NCI-H774 (cell line): ENCODE measurements at places on chromosomes 4 and X.
A peak's percentile ranks its signal among the peaks of the same experiment; 100 is the strongest.

DNA sequence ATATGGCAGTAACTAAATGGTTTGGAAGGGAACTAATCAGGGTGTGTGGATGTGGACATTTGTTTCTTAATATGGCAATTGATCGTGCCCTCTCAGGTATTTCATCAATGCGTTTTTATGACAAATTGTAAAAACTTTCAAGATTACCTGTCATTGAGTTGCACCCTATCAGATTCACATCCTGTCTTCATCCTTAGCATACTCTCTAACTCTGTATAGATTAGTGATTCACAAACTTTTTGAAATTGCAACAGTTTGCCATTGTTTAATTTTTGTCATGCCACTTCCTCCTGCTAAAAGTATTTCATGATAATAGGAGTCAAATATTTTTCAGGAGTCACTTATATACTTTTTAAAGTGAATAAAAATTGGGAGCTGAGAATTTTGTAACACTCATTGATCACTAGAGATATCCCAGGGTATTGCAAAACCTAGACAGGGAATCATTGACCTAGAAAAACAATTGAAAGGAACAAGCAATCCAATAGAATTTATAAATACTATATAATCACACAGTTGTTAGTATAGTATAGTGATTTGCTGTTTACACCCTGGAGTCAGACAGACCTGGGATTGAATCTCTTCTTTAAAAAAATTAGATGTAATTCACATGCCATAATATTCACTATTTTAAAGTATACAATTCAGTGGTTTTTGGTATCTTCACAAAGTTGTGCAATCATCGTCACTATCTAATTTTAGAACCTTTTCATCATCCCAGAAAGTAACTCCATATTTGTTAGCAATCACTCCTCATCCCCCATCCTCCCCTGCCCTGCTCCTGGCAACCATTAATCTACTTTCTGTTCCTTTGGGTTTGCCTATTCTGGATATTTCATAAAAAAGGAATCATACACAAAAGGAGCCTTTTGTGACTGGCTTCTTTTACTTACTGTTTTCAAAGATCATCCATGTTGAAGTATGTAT is 8.9 kb downstream of the MID2 start:
- DNase-seq: no peak

GRCh38 chr4:144336633-144337032 is 196.1 kb upstream of the GYPA start:
- no peak for DNase-seq

GRCh38 chr4:121551271-121551670 is 145.5 kb downstream of the ANXA5 start:
- no peak for DNase-seq

- peak; percentile 13 for DNase-seq
Measured at GRCh38 chr4:76748649-76749048, 149.3 kb downstream of the SOWAHB start.

GRCh38 chrX:82230013-82230412 is 1028.1 kb downstream of the SH3BGRL start:
- DNase-seq: no peak

- no peak for DNase-seq
Measured at GRCh38 chr4:103923551-103923950, 203.8 kb upstream of the TACR3 start.

GRCh38 chr4:128596853-128597252 is 212.6 kb upstream of the JADE1 start:
- DNase-seq: no peak

DNA sequence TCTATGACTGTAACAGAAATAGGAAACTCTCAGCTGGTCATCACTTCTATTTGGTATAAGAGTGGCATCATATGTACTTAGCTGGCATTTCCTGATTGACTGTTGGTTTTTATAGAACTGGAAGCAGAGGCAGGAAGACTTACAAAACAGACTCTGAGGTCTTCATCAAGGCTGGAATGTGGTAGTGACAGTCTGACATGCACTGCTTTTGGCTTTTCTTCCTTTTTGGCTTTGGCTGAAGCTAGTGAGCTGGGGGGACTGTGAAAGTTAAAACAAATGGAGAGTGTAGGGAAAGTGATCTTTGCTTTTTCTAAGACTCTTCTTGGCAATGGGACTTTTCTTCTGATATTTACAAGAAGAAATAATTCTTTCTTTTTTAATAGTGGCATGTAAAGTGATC is 121.1 kb upstream of the SLC4A4 start:
- DNase-seq: no peak

GRCh38 chr4:146545102-146545501 is 23.4 kb upstream of the SLC10A7 start:
- DNase-seq: no peak

DNA sequence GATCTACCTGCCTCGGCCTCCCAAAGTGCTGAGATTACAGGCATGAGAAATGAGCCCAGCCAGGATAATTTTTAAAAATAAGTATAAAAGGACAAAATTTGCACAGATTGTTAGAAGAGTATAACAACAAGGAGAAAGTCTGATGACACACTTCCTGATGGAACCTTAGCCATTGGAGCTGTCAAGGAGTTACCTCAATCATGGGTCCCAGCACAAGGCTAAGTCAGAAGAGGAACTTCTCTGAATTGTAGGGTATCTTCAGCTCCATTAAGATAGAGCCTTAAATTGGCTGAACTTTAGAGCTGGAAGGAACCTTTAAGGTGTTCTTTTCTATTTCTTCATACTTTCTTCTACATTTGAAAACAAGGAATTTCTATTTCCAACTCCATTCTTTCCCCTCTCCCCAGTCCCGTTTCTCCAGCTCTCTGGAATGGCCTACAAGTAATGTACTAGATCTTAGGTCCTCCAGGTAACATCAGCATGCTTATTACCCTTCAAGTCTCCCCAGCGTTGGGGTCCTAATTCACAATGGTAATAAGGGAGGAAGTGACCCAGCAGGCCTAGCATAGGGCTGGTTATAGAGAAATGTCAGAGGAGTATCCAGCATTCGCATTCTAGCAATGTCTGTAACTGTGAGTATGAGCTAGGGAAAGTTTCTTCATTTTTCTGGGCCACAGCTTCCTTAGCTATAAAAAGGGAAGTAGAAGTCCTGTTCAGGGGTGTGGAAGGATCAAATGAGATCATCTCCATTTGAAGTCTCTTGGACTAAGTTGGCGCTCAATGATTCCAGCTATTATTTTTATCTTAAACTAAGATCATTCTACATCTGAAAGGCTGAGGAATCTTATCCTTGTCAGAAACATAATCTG is 18.5 kb upstream of the RBPJ start:
- no peak for DNase-seq

- DNase-seq: no peak
Measured at GRCh38 chr4:139188648-139189416, 11.8 kb upstream of the ELF2 start.

- no peak for DNase-seq
Measured at GRCh38 chr4:2322841-2323240, 60.9 kb upstream of the MXD4 start.

DNA sequence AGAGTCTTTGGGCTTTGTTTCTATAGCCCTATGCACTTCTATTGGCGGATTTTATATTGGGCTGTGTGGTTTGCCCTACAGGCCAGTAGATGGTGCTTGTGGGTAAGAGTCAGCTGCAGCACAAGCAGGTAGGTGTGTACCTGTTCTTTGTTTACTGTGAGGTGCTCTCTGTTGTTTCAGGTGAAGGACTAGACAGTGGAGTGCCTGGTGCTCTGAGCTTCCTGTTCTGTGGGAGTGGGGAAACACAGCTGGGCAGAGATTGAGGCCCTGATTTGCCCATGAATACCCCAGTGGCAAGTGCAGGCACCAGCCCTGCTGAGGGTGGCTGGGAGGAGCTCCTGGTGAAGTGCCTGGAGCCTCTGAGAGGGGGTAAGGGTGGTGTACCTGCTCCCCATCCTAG is 26.3 kb upstream of the UCP1 start:
- no peak for DNase-seq

GRCh38 chr4:749698-750666 is 44.4 kb downstream of the PCGF3 start:
- DNase-seq: no peak

DNA sequence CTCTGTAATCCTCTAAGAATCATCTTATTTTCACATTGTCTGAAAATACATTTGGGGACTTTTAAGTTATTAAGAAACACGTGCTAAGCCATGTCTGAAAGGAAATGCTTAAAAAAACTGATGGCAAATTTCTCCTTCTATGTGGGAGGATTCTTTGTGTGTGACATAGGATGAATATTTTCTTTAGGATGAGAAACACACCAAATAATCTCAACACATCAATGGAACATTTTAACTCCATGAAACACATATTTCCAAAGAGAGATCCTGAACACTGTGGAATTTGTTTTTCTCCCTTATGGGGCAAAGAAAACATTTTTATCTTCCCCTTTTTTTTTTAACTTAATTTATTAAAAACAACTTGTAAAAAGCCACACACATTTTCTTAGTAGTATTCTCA is 153.8 kb upstream of the ANKRD50 start:
- no peak for DNase-seq

- DNase-seq: no peak
Measured at GRCh38 chr4:88276952-88277710, 7.2 kb downstream of the PPM1K start.

DNA sequence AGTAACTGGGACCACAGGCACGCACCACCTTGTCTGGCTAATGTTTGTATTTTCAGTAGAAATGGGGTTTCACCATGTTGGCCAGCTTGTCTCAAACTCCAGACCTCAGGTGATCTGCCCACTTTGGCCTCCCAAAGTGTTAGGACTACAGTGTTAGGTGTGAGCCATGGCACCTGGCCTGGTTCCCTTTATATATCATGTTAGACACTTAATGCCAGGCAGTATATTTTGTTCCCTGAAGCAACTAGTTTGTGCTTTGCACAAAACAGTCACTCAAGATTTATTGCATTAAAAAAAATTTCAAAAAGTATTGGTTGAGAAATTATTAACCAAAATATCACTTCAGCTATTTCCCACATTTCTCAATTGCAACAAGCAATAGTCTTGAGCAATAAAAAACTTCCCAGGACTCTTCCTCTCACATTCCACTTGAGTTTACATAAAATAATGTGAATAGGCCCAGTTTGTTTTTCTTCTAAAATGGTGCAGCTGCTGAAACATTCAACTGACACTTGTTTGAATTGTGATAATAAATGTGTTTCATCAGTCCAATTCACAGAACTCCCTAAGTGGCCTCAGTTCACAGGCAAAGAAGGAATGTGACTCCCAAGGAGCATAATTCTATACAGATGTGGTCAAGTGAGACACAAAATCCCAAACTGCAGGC is 22.7 kb downstream of the CXCL1 start:
- DNase-seq: no peak

DNA sequence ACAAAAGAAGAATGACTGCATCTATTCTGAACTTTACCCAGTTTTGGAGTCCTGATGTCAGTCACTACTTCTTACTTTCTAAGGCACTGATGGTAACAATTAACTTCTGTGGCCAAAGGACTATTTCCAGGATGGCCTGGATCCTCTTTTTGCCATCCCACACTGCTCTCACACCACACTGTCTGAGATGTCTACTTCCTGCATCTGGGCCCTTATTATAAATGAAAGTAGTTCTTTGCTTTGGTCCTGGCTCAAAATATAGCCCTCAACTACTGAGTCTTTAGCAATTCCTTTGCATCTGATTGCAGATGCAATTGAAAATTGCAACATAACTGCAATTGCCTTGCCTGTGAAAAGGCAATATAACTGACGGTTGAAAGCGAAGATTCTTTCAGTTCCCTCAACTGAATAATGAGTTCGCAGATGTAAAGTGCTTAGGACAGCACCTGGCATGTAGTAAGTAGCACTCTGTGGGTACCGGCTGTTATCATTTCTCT is 44.2 kb downstream of the COQ2 start:
- DNase-seq: no peak

- DNase-seq: no peak
Measured at GRCh38 chrX:113412106-113412505, 571.5 kb upstream of the AMOT start.

DNA sequence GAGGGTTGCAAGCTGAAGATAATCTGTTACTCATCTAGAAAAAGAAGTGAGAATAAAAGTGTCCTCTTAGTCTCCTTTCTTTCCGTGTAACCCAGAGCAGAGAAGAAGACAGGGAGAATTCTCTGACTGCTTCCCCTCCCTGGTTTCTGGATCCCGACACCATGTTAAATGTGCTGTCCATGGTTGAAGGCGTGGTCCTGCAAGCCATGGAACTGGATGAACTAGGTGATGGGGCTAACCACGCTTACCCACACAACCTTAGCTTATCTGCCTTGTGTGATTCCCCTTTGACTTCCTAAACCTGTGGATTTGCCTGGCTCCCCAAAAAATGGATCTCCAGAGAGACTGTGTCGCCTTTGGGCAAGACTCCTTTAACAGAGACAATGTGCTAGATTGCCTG is 907.6 kb downstream of the FSTL5 start:
- DNase-seq: no peak

GRCh38 chrX:1700757-1701156 is 85.9 kb downstream of the ASMT start:
- DNase-seq: no peak

GRCh38 chr4:85126991-85127591 is 160.6 kb upstream of the WDFY3 start:
- no peak for DNase-seq

- no peak for DNase-seq
Measured at GRCh38 chr4:8538703-8539567, 41.3 kb upstream of the GPR78 start.

- no peak for DNase-seq
Measured at GRCh38 chr4:128163177-128164117, 102.3 kb downstream of the LARP1B start.

DNA sequence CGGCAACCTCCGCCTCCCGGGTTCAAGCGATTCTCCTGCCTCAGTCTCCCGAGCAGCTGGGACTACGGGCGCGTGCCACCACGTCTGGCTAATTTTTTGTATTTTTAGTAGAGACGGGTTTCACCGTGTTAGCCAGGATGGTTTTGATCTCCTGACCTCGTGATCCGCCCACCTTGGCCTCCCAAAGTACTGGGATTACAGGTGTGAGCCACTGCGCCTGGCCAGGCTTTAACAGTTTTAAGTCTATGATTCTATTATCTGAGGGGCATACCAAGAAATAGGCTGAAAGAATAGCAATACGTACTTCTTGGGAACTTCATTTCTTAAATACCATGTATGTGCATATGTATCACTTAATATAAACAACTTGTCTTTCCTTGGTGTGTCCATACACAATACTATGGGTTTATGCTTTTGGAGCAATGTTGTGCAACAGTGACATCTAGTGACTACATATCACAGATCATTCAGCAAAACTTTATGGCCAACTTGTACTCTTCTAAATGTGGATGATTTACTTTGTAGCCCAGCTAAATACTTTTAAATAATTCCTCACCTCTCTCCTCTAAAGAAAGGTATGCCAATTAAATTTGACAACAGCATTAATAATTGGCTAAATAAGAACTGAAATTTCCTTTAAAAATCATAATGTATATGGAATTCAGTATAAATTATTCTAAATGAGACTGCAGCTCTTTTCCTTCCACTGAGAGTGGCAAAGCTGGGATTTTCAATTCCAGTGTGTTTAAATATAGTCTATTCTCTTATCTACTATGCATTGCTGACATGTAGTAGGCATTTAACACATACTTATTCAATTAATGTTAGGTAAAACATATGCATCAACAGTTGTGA is 10.4 kb downstream of the SLC9B1 start:
- peak; percentile 25 for DNase-seq

GRCh38 chr4:8112672-8113071 is 45.9 kb downstream of the ABLIM2 start:
- DNase-seq: no peak

- no peak for DNase-seq
Measured at GRCh38 chr4:8688041-8688907, 95.7 kb downstream of the CPZ start.

- no peak for DNase-seq
Measured at GRCh38 chr4:153809307-153809706, 20.4 kb upstream of the SFRP2 start.
